ENCODE measurements at places on chromosomes 11 and 22.
A peak's percentile ranks its signal among the peaks of the same experiment; 100 is the strongest.

DNA sequence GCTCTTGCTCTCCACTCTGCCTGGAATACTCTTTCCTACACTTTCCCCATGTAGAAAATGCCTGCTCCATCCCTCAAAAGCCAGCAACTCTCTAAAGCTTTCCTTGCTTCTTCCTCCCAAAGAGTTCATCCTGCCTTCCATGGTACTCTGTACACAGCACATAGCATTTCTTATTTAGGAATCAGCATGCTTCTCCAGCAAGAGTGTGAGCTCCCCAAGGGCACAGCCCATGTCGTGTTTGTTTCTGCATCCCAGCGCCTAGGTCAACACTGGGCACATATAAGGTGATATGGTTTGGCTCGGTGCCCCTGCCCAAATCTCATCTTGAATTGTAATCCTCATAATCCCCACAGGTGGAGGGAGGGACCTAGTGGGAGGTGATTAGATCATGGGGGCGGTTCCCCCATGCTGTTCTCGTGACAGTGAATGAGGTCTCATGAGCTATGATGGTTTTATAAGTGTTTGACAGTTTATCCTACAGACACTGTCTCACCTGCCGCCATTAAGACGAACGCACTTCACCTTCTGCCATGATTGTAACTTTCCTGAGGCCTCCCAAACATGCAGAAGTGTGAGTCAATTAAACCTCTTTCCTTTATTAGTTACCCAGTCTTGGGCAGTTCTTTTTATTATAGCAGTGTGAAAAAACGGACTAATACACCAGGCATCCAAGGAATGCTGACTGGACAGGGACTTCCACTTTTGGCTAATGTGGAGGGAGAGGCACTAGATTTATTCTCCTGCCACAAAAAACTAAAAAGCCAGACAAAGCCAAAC lies 8.2 kb downstream of the VPS37C start:
- peak; percentile 90 for DNase-seq

GRCh38 chr11:122655527-122656072 lies at the start of gene UBASH3B:
TSS of gene UBASH3B (plus strand) at chr11:122655722. CDS start at chr11:122656050, 328 bp downstream.
- peak; percentile 92 for DNase-seq

DNA sequence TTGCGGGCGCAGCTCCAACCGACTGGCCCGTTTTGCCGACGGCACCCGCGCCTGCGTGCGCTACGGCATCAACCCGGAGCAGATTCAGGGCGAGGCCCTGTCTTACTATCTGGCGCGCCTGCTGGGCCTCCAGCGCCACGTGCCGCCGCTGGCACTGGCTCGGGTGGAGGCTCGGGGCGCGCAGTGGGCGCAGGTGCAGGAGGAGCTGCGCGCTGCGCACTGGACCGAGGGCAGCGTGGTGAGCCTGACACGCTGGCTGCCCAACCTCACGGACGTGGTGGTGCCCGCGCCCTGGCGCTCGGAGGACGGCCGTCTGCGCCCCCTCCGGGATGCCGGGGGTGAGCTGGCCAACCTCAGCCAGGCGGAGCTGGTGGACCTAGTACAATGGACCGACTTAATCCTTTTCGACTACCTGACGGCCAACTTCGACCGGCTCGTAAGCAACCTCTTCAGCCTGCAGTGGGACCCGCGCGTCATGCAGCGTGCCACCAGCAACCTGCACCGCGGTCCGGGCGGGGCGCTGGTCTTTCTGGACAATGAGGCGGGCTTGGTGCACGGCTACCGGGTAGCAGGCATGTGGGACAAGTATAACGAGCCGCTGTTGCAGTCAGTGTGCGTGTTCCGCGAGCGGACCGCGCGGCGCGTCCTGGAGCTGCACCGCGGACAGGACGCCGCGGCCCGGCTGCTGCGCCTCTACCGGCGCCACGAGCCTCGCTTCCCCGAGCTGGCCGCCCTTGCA lies 1.0 kb downstream of the FJX1 start:
- peak; percentile 67 for DNase-seq

GRCh38 chr11:67499808-67500483 lies 5.2 kb downstream of the PITPNM1 start:
- DNase-seq: no peak

DNA sequence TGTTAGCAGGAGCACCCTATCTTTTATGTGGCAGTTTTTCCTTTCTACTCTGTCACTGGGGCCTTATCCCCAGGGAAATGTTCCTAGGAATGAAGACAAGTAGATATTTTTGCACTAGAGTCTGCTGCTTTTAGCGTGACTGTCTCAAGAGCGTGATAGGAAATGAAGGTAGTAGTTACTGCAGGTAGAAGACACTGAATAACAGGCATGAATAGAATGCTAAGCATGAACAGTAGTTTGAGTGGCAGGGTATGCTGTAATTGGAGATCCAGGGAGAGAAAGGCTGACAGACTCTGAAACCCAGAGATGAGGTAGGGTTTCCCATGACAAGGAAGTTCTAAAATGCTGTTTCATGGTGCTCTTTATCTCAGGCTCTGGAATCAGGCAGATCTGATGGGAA lies 475.1 kb downstream of the NELL1 start:
- DNase-seq: no peak

DNA sequence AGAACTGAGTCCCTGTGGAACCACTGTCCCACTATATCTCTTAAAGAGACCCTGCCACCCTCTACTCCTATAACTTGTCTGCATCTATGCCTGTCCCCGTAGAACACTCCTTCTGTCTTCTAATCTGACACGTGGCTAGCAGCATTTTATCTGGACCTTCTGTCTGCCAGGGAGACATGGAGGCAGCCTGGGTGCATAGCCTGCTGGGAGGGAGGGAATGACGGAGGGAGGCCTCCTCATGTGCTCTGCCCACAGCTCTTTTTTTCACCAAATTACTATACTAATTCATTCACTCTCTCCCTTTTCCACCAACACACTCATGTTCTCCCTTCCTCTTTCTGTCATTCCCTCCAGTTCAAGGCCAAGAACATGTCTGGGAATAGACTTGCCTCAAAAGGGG lies 7.6 kb upstream of the THRSP start:
- no peak for DNase-seq

DNA sequence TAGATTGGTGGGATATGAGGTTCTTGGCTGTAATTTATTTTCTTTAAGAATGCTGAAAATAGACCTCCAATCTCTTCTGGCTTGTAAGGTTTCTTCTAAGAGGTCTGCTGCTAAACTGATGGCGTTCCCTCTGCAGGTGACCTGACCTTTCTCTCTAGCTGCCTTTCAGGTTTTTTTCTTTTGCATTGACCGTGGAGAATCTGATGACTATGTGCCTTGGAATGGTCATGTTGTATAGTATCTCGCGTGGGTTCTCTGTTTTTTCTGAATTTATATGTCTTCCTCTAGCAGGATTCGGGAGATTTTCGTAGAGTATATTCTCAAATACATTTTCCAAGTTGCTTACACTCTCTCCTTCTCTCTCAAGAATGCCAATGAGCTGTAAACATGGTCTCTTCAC lies 122.2 kb downstream of the DDX10 start:
- DNase-seq: no peak

DNA sequence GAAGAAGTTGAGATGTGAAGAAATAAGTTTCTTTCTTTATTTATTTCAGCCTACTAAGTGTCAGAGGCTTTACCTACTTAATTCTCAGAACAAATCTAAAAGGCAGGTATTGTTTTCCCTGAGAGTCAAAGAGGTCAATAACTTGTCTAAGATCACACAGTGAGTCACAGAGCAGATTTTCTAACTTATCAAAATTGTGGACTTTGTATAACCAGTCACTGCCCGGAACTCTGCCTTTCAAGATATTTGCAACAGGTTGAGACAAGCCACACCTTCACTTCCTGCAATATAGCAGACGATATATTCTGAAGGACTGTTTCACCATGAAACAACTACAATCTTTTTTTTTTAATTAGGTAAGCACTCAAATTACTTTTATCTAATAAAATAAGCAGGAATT lies 10.5 kb upstream of the MMP3 start:
- no peak for DNase-seq

GRCh38 chr22:28075358-28075981 lies 156.4 kb upstream of the PITPNB start:
- peak; percentile 82 for DNase-seq

- no peak for DNase-seq
These were observed 13.4 kb upstream of the PNPLA3 start for GRCh38 chr22:43910178-43910695.

- no peak for DNase-seq
These were observed 80.5 kb upstream of the WNT7B start for GRCh38 chr22:46057246-46058090.

- peak; percentile 60 for DNase-seq
These were observed 44.8 kb downstream of the SPECC1L start for GRCh38 chr22:24315367-24315966.

- DNase-seq: no peak
These were observed 6.5 kb downstream of the ASCL2 start for GRCh38 chr11:2263724-2264360.

DNA sequence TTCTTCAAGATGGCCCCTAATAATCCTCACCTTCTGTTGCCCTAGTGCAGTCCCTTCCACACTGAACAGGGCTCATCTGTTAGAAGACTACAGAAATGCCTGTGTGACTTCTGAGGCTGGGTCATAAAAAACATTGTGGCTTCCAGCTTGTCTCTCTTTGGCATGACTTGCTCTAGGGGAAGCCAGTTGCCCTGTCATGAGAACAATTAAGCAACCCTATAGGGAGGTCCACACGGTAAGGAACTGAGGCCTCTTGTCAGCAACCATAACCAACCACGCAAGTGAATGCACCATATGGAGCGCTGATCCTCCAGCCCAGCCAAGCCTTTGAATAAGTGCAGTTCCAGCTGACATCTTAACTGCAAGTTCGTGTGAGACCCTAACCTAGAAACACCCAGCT lies 2.6 kb downstream of the LIPT2 start:
- DNase-seq: no peak

DNA sequence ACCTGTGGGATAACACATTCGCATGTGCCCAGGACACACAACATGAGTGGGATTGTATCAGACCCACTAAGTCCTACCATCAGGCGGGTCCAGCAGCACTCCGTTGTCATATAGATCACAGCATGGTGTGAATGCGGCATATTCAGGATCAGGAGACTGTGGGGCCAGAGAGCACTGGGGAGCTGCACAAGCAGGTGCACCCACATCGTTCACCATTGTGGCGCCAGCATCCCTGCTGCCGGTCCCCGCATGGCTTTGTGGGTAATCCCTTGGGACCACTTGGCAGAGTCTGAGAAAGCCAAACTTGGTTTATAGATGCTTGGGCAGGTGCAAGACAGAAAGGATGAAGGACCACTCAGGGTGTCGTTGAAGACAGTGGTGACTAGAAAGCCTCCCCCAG lies 201.6 kb upstream of the B3GAT1 start:
- no peak for DNase-seq

- DNase-seq: no peak
These were observed 186.5 kb downstream of the KIF18A start for GRCh38 chr11:27921472-27921871.

DNA sequence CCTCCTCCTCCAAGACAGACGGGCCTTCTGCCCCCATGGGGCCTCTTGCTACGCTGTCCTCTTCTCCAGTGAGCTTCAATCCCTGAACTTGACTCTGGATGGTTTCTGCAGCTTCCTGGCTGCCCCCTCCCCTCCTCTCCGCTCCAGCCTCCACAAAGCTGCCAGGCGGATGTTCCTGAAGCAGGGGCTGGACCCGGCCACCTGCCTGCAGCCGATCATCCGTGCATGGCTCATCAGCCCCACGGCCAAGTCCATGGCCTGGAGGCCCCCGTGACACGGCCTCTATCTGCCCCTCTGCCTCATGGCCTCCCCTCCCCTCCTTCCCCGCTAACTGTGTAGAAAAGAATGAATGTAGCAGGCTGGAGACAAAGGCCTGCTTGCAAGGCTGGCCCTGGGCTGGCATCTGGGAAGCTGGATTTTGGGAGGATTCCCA lies 6.8 kb upstream of the SUN2 start:
- no peak for DNase-seq

- no peak for DNase-seq
These were observed 54.6 kb downstream of the GAB4 start for GRCh38 chr22:16953206-16954059.

GRCh38 chr11:111823131-111823530 lies 48.2 kb downstream of the ALG9 start:
- DNase-seq: no peak

DNA sequence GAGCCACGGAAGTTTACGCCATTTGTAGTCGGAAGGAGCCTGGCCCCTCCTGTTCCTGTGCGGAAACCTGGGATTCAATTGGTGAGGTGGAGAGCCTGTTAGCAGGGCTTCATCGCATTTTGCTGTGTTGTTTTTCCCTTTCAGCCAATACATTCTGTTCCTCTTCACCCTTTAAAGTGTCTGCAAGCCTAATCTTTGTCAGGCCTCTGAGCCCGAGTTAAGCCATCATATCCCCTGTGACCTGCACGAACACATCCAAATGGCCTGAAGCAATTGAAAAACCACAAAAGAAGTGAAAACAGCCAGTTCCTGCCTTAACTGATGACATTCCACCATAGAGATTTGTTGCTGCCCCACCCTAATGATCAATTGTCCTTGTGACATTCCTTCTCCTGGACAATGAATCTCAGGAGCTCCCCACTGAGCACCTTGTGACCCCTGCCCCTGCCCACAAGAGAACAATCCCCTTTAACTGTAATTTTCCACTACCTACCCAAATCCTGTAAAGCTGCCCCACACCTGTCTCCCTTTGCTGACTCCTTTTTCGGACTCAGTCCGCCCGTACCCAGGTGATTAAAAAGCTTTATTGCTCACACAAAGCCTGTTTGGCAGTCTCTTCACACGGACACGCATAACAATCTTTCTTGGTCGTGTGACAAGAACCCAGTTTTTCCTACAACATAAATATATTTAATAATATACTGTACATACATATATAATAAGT lies 37.1 kb upstream of the MMP12 start:
- no peak for DNase-seq

All from mesenchymal stem cell (in vitro differentiated cells and primary cell).